Cerebellar nuclear complex (tissue), 1 donor: ENCODE measurements at places on chromosomes 13 and 19.

GRCh38 chr13:83515268-83516015 is 366.8 kb downstream of the SLITRK1 start:
- no peak for DNase-seq

- DNase-seq = no peak
Measured at GRCh38 chr13:41802684-41803444, 158.0 kb downstream of the VWA8 start.

DNA sequence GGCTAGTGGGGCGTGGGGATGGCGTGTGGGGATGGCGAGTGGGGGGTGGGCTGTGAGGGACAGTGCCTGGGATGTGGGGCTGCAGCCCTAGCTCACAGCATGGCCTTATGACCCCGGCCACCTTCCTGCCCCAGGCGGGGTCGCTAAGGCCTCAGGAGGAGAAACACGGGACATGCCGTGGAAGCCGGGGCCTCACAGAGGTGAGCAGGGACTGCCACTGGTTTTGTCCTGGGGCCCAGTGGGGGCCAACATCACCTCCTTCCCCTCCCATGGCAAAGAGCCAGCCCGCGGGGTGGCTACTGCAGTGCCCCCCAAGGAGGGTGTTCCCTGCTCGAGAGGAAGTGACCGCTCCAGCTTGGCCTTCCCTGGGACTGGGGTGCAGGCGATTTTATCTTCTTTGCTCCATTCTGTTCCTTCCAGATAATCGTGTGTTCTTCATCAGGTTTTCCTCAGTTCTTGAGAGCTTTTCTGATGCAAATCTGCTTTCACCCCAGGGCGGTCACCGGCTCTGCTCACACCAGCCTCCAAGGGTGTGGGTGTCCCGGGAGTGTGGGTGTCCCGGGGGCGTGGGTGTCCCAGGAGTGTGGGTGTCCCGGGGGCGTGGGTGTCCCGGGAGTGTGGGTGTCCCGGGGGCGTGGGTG is 1.2 kb downstream of the F7 start:
- DNase-seq = no peak

DNA sequence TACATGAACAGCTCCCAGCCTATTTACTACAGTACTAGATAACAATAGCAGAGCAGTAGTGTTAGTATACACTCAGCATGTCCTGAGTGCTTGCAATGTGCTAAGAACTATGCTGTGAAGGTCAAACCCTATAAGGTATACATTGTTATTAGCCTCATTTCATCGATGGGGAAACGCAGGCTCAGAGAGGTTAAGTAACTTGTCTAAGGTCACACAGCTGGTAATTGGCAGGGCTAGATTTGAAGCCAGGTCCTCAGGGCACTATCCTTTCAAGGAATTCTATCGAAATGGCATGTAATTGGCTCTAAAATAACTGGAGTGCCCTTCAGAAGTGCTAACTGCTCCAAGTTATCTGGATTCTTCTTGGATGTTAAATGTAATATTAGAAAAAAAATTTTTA is 295.6 kb downstream of the ZNF536 start:
- no peak for DNase-seq

GRCh38 chr13:50898338-50898737 is 11.3 kb upstream of the RNASEH2B start:
- DNase-seq = no peak

DNA sequence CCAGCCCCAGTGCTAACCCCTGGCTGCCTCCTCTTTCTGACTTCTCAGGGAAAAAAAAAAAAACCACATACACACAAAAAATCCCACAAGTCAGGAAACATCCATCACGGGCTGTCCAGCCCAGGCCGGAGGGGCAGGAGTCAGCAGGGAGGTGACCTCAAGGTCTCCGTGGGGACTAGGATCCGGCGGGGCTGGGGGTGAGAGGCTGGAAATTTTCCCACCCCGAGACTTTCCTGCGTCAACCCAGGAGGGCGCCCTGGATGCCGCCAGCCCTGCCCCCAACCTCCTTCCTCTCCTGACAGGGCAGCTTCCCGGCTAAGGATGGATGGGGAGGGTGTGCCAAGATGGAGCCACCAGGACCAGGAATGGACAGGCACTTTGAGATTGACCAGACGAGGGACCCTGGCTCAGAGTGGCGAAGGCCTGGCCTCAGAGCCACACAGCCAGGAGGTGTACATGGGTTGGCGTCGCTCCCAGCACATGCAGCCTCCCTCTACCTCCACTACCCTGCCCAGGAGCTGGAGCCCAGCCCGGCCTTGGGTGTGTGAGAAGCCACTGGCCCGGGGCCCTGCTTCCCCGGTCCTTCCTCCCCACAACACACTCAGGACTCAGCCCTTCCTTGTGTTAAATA is 33.3 kb downstream of the BLOC1S3 start:
- no peak for DNase-seq

GRCh38 chr19:33024398-33024797 is 40.3 kb downstream of the RHPN2 start:
- DNase-seq = no peak

- DNase-seq = no peak
Measured at GRCh38 chr13:110343241-110343865, 36.3 kb downstream of the COL4A2 start.

DNA sequence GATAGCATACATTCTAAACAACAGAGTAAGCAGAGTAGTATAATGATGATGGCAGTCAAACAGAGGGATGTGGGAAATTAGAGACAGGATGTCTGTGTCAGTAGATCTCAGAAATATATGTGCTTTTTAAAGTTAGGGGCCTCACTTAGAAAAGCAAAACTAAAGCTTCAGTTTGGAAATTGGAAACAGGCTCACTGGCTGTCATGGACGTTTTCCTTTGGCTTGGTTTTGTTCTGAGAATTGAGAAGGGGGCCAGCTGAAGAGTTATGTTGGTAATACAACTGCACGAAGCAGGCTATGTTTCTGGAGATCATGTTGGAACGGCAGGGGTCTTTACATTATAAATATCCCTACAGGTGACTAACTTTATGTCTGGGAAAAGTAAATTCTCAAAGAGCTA is 261.3 kb downstream of the LMO7 start:
- no peak for DNase-seq

GRCh38 chr13:79231887-79232286 is 174.2 kb downstream of the RBM26 start:
- DNase-seq = no peak

DNA sequence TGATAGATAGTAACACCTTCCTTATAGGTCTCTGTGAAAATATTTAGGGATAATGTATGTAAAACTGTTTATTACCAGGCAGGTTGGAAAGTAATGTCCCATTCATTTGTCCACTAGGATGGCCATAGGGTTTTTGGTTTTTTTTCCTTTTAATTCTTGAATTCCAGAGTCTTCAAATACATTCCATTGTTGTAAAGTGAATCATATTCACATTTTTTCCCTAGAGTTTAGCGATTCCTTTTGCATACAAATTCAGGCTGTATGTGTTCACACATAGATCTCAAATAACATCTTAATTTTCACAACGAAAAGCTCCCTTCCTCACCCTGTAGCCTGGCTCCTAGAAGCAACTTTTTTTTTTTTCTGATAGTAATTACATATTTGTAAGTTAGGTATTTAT is 1.8 kb upstream of the ZNF557 start:
- DNase-seq = no peak

DNA sequence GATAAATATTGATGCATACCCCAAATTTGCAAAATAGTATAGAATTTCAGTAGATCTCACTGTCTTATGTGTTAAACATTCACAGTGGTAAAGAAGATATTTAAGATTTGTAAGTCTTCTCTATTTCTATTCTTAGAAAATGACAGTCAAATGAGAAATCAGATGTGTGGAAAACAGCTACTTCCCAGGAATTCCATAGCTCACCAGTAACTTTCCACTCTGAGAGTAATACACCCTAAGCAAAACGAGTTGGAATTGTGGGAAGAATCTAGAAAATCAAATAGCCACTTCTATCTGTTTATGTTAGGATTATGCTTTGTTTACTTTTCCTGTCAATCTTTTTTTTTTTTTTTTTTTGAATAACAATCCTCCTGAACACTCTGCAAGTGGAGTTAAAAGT is 69.1 kb downstream of the FLT1 start:
- no peak for DNase-seq

DNA sequence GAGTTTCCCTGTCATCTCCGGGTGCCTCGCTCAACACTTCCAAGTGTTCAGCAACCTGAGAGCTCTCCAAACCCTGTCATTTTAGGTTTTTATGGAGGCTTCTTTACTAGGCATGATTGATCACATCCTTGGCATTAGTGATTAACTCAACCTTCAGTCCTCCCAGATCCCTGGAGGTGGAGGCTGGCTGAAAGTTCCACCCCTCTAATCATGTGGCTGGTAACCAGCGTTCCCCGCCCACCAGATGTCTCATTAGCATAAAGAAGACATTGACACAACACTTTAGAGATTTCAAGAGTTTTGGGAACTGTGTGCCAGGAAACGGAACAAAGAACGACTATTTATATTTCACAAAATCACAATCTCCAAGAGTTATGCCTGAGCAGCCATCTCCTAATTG is 71.1 kb upstream of the RGCC start:
- DNase-seq = no peak

DNA sequence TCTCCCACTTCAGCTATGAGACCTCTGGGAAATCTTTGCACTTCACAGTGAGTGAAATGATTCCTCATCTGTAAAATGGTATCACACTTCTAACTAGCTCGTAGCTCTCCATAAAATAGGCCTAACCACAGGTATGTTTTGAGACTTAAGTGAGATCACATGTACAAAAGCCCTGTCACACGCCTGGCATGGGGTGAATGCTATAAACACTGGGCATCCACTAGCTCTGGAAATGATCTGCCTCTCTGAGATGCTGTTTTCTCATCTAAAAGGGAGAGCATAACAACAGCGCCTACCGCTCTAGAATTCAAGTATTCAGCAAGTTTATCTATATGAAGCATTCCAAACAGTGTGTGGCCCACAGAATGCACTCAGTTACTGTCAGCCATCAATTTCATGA is 2.2 kb downstream of the AKT2 start:
- no peak for DNase-seq

- DNase-seq = no peak
Measured at GRCh38 chr19:15250640-15250993, 18.4 kb upstream of the EPHX3 start.

- DNase-seq = no peak
Measured at GRCh38 chr19:48953990-48954594, 583 bp upstream of the BAX start.

- DNase-seq = no peak
Measured at GRCh38 chr19:42325896-42326771, 699 bp downstream of the MEGF8 start.

DNA sequence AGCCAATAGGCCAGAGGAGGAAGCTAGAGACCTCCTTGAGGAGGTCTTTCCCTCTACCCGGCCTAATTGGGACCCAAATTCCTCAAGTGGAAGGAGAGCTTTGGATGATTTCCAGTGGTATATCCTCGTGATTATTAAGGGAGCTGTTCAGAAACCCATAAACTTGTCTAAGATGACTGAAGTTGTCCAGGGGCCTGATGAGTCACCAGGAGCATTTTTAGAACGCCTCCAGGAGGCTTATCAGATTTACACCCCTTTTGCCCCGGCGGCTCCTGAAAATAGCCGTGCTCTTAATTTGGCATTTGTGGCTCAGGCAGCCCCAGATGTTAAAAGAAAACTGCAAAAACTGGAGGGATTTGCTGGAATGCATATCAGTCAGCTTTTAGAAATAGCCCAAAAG is 198.1 kb downstream of the ZNF486 start:
- DNase-seq = no peak

- no peak for DNase-seq
Measured at GRCh38 chr19:33616346-33616745, 5.4 kb upstream of the CHST8 start.

DNA sequence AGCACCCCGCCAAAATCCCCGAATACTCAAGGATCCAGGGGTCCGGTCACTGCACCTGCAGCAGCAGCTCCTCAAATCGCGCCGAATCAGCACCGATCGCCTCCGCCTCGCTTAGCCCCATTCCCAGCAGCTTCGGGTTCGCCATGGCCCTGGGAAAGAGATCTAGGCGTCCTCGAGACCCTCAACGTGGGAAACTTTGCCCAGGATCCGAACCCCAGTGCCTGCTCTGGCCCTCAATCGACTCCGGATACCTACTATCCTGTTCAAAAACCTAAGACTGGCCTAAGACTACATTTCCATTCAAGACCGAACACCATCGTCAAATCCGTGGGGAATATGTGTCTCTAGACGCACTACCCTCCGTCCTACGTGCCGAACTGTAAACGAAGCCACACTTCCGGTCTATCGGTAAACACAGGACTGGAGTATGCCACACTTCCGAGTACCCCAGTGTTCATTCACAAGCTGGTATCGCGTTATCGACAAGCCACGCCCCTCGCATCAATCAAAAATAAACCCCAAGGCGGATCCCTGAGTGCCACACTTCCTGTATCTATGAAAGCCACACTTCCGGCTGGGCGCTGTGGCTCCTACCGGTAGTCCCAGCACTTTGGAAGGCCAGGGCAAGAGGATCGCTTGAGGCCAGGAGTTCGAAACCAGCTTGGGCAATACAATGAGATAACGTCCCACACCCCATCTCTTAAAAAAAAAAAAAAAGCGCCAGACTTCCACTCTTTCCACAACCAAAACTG is at the start of gene PIH1D1:
Gene PIH1D1 (minus strand): TSS at position 385 of the 752 bp plus-strand sequence. CDS start 240 bp downstream, at position 145.
- DNase-seq = peak; percentile 96

- no peak for DNase-seq
Measured at GRCh38 chr19:13102666-13103580, at the start of gene LYL1. Gene LYL1 (minus strand): TSS chr19:13102858. CDS start chr19:13101171, 1,687 bp downstream.

- DNase-seq = no peak
Measured at GRCh38 chr13:110978390-110978789, 63.5 kb upstream of the ANKRD10 start.

- peak; percentile 30 for DNase-seq
Measured at GRCh38 chr19:49441210-49441959, at the start of gene SLC17A7. Gene SLC17A7 (minus strand): TSS chr19:49441527. CDS start chr19:49441379, 148 bp downstream.

- no peak for DNase-seq
Measured at GRCh38 chr19:40948580-40949299, 42.3 kb upstream of the CYP2B6 start.

GRCh38 chr19:53531457-53531856 is 6.5 kb upstream of the ZNF331 start:
- DNase-seq = no peak

DNA sequence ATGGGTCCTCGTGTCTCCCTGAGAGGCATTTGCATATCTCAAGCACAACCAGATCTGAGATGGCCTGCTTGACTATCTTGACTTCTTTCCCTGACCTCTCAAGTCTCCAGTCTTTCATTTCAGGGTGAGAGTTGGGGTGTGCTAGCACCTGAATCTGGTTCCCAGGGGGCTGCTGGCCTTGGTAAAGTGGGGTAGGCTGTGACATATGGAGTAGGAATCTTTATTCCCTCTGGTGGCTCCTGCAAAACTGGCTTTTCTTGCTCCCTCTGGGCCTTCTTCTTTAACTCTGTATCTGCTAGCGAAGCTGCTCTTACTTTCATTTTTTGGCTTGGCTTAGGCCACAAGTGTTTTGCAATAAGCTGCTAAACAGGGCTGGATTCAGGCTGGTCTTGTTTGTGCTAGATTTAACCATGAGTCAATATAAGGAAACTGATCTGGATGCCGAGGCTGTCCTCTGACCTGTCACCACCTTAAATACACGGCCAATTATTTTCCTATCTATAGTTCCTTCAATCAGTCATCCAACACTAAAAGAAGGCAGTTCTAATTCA is 42.3 kb downstream of the ZNF493 start:
- no peak for DNase-seq
